ENCODE measurements at places on chromosomes 5 and 9. TPM values are rescaled to one million over a fixed set of nuclear protein-coding genes. Genes with fewer than 3 reads are reported as not detected.

The PCDHB9 gene
- total RNA-seq = not detected

The DRD1 gene
- not detected for total RNA-seq

GRCh38 chr5:83568186-83568585 lies 96.6 kb downstream of the VCAN start:
- DNase-seq = no peak

DNA sequence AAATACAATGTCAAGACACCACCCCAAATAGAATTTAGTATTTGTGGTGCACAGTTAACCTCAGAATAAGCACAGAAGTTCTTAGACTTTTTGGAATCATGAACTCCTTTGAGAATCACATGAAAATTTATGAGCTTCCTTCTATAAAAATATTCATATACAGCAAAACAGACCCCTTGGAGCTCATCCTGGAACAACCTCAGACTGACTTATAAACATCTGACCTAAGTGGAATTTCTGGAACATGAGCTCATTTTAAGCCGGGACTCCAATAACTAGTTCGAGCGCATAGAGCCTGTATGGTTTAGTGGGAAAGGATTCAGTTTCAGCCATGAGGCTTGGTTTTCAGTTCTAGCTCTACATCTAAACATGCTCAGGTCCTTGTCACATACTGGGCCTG lies 192.3 kb downstream of the DEPDC1B start:
- DNase-seq = no peak

DNA sequence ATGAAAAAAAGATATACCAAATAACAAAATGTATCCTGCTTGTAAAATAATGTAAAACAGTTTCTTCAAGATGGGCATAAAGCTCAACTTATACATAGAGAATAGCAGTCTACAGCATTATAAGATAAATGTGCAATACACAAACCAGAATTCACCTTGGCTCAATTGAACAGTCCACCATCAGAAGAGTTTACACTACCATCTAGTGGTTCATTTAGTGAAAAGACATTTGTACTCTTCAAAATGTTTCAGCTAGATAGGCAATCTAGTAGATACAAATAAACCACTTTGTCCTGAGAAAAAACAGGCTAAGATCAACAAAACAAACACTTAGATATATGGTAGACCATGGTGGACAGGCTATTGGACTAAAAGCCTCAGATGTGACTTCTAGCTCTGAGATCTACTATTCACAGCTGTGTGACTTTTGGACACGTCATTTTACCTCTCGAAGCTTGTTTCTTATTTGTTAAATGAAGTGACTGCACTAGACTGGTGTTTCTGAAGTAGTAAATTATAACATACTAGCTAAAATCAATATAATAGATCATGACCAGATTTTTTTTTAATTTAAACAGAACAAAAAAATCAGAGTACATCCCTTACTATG lies 22.1 kb upstream of the TPD52L3 start:
- DNase-seq = no peak

DNA sequence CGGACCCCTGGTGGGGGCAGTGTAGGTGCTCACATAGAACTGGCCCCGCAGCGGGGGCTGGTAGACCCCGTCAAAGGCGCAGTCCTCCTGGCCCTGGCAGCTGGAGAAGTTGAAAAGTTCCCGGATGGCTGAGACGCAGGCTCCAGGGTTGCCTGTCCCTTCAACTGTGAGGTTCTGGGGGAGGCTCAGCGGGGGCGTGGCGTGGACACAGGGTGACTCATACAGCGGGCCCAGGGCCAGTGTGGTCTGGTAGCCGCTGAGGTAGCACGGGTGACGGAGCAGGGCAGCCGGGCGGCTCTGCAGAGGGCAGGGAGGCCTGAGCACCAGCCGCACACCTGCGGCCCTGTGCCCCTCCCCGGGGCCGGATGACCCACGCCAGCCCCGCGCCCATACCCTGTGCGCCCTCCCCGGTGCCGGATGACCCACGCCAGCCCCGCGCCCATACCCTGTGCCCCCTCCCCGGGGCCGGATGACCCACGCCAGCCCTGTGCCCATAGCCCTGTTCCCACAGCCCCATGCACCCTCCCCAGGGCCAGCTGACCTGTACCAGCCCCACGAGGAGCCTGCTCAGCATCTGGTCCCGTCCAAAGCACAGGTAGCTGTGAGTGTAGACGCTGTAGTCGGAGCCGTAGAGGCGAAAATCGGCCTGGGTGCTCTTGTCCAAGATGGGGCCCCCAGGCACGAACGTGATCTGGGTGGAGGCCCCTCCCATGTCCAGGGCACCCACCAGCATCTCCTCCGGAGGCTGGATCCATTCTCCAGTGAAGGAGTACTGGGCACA lies 5.0 kb downstream of the ENTPD8 start:
- no peak for DNase-seq

Data from T-cell (primary cell).